A549 treated with RU486 at 1 μM for 4 hours (cell line): ENCODE measurements at places on chromosomes 5 and 9. TPM values are rescaled to one million over a fixed set of nuclear protein-coding genes. Genes with fewer than 3 reads are reported as not detected.

Gene NTRK2
- total RNA-seq, result 0.01 to 0.07 TPM in 2 of 5 replicates, not detected in the others

Gene CCL19
- total RNA-seq, result not detected in 5 replicates

Gene SEMA6A
- total RNA-seq, result 0.02 to 0.18 TPM (median 0.15 TPM) in 5 replicates

Gene FCN1
- not detected in 5 replicates for total RNA-seq

Gene MPDZ
- 8.5 to 14.0 TPM (median 12.5 TPM) in 5 replicates for total RNA-seq

Gene PTPRD
- 0.11 to 0.49 TPM (median 0.35 TPM) in 5 replicates for total RNA-seq

Gene ARL14EPL
- total RNA-seq, result 0.16 to 0.32 TPM (median 0.24 TPM) in 4 of 5 replicates, not detected in the other

Gene ANKRD20A1
- total RNA-seq, result 0.56 to 1.3 TPM (median 1.0 TPM) in 5 replicates

Gene SPINK13
- total RNA-seq, result not detected in 5 replicates

Gene CLTB
- 72.7 to 115 TPM (median 107 TPM) in 5 replicates for total RNA-seq

Gene PCDHA9
- 0.04 TPM in 1 of 5 replicates, not detected in the others for total RNA-seq

Gene UNC5A
- total RNA-seq, result 0.13 to 0.41 TPM (median 0.27 TPM) in 5 replicates

Gene ANKRD34B
- total RNA-seq, result 0.02 to 0.06 TPM (median 0.05 TPM) in 3 of 5 replicates, not detected in the others

Gene ZFP62
- 7.8 to 12.7 TPM (median 8.8 TPM) in 5 replicates for total RNA-seq

Gene IQGAP2
- 1.0 to 1.8 TPM (median 1.3 TPM) in 5 replicates for total RNA-seq

Gene IFNA2
- total RNA-seq, result not detected in 5 replicates

Gene CCDC183
- total RNA-seq, result 0.28 to 0.49 TPM (median 0.32 TPM) in 5 replicates

Gene LEAP2
- total RNA-seq, result 0.56 to 1.1 TPM (median 0.76 TPM) in 5 replicates

Gene SLC6A18
- not detected in 5 replicates for total RNA-seq

Gene DNM1
- 74.6 to 95.2 TPM (median 86.0 TPM) in 5 replicates for total RNA-seq

Gene FOXD4L6
- 0.11 TPM in 1 of 5 replicates, not detected in the others for total RNA-seq
